ENCODE measurements at places on chromosomes 2 and 18.

GRCh38 chr2:193272011-193272410 lies 1077.3 kb upstream of the TMEFF2 start:
- DNase-seq = no peak

- peak; percentile 7 for DNase-seq
Measured at GRCh38 chr2:45712570-45712969, 61.1 kb downstream of the PRKCE start.

- DNase-seq = no peak
Measured at GRCh38 chr2:102726128-102727087, 35.4 kb upstream of the TMEM182 start.

DNA sequence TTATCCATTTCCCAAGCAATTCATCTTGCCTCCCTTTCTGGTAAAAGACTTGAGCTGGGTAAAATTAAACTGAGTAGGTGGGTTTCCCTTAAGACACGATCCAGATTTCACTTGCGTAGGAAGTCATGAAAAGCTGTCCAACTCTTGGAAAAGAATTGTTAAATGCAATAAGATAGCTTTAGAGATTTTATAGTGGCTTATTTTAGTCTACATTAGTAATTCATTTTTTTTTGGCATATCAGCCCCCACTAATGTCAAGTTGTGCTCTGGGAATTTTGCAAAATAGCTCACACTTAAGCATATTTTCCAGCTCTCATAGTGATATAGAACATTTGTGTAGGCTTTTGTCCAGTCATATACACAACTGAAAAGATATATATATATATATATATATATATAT lies 344.7 kb upstream of the FIGN start:
- no peak for DNase-seq

DNA sequence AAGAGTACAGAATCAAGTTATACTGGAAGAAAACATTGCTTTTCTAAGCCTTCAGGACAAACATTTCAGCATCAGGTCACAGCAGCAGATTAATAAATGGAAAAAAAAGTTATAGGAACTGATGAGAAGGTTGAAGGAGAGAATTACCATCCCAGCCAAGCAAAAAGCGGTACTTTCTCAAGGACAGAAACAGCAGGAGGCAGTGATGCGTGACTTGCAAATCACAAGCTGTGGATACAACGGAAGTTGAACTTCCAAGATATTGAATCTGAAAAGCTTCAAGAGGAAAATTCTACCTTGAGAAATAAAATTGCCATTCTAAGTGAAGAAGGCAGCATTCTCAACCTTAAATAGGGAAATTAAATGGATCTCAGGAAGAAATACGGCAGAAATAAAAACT lies 18.5 kb upstream of the SERPINB12 start:
- DNase-seq = no peak

DNA sequence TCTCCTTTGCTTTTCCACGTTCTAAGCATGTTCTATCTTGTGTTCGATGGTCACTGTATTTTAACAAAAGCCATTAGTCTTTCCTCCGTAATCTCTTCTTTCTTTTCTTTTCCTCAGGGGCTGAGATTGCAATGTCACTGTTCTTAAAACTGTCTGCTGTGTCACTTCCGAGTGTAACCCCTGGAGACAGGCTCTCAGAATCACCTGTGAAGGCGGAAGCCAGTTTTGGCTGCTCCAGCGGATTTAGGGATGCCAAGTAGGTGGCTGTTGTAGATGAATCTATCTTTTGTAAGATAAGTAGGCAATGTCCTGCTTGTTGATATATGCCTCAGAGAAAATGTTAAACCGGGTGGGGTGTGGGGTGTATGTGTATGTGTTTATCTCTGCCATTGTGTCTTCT lies 94.7 kb upstream of the L3MBTL4 start:
- no peak for DNase-seq

DNA sequence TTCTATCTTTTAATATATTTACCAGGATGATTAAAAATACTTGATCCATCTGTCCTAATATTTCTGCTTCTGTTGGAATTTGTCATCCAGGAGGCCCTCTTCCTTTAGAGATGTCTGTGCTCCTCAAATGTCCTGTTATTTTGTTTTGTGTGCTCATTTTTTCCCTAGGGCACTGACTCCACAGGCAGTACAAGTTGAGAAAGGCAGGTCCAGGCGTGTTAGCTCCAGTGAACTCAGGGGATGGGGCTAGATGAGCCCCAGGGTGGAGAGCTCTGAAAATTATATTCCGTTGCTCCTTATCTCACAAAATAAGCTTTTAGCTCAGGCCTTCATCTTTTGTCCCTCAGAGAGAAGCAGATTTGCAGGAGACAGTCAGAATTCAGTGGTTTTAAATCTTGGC lies 105.7 kb downstream of the SLC4A3 start:
- DNase-seq = no peak

DNA sequence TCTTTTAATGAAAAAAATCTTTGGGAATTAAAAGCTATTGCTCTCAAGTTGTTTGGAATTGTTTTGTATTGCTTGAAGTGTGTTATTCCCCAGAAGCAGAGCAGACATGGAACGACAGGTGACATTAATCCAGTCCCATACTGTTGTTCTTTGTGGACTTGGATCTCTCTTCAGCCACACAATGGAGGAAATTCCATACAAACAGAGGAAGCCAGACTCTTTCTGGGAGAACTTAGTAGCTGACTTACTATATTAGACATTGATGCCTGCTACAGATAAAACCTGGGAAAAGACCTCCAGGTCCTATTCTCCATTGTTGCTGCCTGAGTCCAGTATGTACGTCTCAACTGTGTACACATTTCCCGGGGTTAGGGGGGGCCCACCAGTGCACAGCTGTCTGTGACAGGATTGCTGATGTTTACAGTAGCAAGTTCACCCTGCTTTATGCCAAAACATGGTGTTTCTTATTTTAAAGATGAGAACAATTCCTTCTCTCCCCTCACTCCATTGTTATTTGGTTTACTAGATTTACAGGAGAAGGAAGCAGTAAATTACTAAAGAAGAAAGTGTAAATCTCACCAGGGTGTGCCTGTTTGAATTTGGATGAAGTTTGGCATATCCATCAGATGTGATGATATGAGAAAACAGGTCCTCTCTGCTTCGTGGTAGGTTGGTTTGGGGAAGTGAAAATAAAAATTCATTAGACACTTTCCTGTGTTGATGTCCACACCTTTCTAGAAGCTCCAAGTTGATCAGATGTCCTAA lies 142.4 kb upstream of the RBBP8 start:
- no peak for DNase-seq

DNA sequence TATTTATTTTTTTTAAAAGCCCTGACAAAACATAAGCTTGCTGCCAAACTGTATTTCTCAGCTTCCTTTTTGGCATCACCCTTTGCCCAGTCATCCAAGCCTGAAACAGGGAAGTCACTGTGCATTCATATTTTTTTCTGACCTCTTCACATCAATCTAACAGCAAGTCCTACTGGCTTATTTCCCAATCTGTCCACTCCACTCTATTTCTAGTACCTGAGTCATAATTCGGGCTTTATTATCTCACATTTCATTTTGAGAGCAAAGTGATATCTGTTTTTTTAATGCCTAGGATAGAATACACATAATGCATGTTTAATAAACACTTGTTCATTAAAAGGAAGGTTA lies 5.1 kb downstream of the HNMT start:
- peak; percentile 5 for DNase-seq

DNA sequence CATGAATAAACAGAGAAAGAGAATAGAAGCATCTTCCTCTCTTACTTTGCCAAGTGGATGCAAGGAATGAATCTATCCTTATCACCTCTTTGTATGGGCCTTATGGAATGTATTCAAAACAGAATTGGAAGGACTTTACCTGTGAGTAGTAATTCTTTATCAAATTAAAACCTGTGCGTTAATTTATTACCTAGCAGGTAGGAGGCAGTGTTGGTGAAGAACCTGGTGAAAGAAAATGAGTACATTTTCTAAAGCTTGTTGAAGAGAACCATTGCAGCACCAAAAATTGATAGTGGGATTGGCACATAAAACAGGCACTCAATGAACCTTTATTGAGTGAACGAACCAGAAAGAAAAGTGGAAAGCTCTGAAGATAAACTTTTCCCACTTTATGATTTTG lies 1302.1 kb upstream of the CELF4 start:
- no peak for DNase-seq

DNA sequence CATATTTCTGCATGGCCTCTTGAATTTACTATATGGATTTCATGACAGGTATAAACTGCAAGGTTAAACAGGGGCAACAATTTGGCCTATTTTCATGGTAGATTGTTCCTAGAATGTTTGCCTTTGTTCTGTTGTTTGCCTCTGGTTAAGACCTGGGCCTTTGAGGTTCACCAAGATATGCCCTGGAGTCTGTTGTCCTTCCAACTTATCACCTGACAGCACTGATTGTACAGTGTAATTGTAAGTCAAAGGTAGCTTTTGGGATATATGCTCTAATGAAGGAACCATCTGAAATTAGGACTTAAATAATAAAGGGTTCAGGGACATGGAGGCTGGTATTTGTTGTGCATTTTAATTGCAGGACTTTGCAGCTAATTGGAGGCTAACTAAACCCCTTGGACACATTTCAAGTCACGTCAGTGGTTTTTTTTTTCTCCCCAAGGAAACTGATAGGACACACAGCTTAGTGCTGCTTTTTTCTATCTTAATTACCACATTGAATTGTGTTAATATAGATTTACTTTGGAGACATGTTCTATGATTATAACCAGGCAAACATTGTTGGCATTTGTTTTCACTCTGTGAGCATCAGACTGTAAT lies 771.2 kb upstream of the LINC00305 start:
- no peak for DNase-seq

DNA sequence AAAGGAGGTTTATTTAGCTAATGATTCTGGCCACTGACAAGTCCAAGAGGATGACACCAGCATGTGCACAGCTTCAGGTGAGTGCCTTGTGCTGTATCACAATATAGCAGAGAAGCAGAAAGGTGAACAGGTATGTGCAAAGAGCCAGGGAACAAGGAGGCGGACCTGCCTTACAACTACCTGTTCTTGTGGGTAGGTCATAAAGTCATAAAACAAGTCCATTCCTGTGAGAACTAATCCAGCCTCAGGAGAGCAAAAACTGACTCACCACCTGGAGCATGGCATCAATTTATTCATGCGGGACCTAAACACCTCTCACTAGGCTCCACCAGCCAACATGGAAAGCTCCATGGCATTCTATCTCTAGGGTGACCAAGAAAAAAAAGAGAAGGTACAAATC lies 234.2 kb downstream of the ASXL3 start:
- peak; percentile 98 for DNase-seq

- DNase-seq = no peak
Measured at GRCh38 chr2:64979744-64980143, 9.5 kb upstream of the SLC1A4 start.

- DNase-seq = peak; percentile 9
Measured at GRCh38 chr2:65227020-65227455, 593 bp upstream of the ACTR2 start.

GRCh38 chr2:37665604-37666362 lies 5.7 kb downstream of the CDC42EP3 start:
- no peak for DNase-seq

DNA sequence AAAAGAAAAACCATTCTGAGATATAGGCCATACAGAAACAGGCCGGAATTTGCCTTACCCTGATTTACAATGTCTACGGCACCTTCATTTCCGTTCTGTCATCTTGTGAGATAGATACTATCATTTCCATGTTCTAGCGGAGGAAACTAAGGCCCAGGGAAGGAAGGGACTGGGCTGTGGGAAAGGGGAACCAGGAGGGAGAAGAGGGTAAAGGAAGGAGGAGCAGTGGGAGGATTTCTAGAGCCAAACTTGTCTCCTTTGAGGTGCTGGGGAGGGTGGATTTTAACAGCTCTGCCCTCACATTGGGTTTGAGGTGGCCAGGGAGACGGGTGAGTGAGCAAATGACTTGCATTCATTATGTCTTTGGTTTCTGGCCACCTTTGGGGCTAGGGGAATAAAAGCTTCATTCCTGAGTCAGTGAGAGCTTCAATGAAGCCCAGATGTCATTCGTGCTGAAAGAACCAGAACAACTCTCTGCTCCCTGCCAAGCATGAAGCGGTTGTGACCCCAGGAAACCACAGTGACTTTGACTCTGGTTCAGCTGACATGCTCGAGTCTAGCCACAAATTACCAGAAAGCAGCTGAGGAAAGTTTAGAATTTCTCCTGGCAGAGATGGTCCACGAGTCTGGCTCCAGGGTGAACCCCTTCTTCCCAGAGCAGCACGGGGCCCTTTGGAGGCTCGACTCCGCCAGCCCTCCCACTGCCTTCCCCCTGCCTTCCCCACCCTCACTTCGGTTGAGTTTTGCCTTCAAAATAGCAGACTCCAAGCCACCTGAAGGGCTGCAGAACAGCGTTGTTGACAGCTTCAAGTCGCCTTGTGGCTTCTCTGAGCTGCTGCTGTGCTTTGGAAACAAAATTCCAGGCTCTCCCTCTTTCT lies 3.8 kb downstream of the ACTG2 start:
- no peak for DNase-seq

GRCh38 chr18:38116716-38117115 lies 551.1 kb upstream of the CELF4 start:
- DNase-seq = no peak

DNA sequence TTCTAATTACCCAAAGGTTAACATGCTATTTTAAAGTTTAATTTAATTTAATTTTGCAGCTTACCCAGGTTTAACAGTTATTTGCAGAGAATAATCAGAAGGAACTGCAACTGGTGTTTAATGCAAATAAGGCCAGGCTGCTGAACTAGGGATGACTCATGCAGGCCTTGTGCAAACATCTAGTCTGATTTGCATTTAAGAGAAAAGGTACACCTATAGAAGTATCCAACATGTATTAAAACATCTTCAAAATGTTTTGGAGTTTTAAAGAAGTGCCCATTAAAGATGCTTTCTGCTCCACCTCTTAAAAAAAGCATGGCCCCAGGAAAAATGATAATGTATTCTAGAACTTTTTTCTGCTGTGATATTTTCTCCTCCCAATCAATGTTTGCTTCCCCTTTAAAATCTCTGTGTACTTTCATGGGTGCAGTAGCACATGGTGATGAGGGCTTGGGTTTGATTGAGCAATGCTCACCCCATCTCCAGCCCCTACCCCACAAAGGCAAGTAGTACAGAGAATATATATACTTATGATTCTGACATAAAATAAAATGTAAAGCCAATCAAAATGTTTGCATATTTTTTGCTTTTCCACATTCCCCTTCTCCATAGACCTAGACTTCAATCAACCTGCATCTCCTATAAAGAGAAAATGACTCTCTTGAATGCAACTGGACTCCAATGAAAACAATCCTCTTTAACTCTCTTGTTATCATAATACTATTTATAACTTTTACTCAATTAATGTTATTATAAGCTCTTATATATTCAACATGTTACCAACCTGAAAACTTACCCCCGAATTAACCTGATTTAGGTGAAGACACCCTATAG lies 54.1 kb downstream of the ATP8B1 start:
- peak; percentile 86 for DNase-seq

DNA sequence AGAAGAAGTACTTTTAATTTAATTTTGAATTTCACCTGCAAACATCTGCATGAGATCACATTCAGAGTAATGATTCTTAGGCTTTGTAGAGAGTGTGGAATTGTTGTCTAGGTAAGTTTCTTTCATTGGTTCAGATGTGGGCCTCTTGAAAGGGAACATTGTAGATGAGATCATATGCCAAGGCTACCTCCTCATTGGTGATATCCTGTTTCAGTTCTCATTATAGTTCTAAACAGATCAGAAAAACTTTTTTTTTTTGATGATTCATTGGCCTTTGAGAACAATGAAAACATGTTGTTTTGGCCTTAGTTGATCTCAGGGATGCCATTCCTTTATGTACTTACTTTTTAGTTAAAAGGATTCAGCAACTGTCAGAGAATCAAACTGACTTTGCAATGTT lies 44.5 kb downstream of the EML6 start:
- DNase-seq = no peak

Measured in NCI-H510A treated with DMSO at 0.1 percent for 48 hours (cell line).